CD4-positive, alpha-beta T cell treated with Interleukin-1 beta for 1 hour (primary cell): ENCODE measurements at places on chromosomes 1 and 21.
A peak's percentile ranks its signal among the peaks of the same experiment; 100 is the strongest.

DNA sequence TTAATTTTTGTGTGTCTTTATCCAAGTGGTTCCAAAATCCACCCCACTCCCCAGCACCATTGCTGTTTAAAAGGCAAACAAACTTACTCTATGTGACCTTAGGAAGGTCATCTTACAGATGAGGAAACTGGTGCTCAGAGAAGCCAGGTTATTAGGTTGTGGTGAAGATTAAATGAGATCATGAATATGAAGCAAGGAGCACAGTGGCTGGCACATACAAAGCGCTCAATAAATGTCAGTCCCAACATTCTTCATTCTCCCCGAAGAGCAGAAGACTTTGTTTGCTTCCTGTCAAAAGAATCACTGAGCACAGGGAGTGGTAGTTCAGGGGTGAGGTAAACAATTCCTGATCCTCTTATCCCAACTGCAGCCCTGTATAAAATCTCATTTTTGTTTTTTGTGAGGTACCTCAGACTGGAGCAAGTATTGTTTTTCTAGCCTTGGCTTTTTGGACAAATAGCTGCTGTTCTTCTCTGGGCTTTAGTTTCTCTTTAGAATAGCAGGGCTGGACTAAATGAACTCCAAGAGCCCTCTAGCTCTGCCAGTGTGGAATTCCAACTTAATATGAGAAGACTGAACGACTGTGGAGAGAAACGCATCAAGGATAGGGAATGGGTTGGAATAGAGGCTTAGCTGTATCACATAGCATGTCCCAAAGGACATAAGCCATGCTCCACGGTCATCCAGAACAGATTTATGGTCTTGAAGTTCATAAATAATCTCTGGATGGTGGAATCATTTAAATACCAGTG lies 455.3 kb upstream of the USP24 start:
- DNase-seq: no peak

DNA sequence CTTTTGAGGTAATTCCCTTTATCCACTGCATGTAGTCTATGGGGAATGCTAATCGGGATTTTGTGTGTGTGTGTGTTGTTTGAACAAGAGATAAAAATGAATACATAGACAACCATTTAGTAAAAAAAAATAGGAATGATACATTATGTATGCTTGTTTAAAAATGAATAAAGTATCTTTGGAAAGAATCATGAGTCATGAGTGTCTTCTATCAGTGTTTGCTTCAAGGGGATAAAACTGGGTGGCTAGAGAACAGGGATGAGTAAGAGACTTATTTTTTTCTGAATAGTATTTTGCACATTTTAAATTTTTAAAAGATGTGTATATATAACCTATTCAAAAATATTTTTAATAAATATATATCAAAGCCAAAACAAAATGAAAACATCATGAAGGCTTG lies 839.4 kb upstream of the ADGRL4 start:
- DNase-seq: no peak

GRCh38 chr1:33316601-33317000 lies 4.3 kb downstream of the A3GALT2 start:
- no peak for DNase-seq

GRCh38 chr1:169003864-169004516 lies 102.5 kb upstream of the ATP1B1 start:
- no peak for DNase-seq

- DNase-seq: peak; percentile 79
Observed at GRCh38 chr1:161486806-161487741, 18.2 kb upstream of the FCGR2A start.

GRCh38 chr1:89670163-89670562 lies 37.2 kb downstream of the LRRC8C start:
- peak; percentile 43 for DNase-seq

- no peak for DNase-seq
Observed at GRCh38 chr1:38700077-38700470, 159.5 kb downstream of the RRAGC start.
